ENCODE measurements at places on chromosomes 4 and X.

DNA sequence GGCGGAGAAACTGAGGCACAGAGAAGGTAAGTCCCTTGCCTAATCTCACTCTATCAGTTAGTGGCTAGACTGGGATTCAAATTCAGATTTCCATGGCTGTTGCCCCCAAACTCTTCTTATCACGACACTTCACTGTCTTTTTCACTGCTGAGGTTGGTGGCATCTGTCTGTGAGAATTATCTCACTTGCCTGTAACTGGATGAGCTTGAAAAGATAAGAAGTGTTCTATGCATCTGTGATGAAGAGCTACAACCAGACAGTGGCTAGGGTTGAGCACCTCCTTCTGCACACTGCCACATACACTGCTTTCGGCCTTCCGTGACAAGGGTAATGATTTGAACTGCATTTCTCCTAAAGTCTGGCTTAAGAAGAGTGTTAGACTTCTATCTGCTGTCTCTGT, 107.9 kb upstream of the TEX13D start:
- DNase-seq, result no peak

DNA sequence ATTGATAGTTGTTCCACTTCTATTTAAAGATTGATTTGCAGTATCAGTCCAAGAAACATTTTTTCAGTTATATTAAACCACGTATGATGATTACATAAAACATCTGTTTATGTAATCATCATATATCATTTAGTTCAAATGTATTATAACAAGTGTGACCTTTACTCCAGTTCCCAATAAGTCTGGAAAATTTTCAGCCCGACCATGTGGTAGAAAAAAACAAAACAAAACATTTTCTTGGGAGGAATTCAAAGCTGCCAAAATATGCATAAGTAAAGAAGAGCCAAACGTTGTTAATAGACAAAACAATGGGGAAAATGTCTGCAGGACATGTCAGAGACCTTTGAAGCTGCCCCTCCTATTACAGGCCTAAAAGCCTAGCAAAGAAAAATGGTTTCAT, 709.1 kb downstream of the FAT4 start:
- no peak for DNase-seq

DNA sequence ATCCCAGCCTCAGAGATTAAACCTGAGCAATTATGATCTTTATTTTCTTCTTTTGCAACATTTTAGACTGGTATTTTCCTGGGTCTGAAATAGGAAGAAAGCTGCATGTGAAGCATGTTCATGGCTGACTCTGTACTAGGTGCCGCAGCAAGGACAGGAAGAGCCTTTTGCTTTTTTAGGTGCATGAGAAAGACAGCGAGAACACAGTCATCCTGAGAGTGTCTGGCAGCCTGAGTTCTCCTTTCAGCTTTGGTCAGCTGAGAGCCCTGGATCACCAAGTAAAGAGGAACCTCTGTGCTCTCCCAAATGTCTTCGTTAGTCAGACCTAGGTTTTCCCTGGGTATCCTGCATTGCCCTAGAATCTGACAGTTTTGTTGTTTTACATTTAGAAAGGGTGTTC, 29.8 kb downstream of the FAM149A start:
- no peak for DNase-seq

GRCh38 chrX:2965965-2966364, 36.8 kb upstream of the ARSD start:
- no peak for DNase-seq

DNA sequence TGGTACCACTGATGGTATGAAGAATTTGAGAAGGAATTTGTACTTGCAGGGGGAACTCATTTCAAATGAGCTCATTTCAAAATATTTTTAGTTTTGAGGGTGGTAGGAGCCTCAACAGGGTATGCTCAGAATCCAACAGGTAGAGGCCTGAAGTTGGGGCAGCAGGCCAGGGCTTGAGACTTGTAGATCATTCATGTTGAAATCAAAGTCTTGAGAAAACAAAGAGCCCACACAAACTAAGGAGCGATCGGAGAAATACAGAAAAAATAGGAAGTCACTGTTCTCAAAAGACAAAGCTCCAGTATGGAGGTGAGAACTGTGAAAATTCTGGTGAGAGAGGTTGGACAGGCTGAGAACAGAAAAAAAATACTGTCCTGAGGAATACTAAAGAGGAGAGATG, 979 bp upstream of the SLC9A6 start:
- no peak for DNase-seq

DNA sequence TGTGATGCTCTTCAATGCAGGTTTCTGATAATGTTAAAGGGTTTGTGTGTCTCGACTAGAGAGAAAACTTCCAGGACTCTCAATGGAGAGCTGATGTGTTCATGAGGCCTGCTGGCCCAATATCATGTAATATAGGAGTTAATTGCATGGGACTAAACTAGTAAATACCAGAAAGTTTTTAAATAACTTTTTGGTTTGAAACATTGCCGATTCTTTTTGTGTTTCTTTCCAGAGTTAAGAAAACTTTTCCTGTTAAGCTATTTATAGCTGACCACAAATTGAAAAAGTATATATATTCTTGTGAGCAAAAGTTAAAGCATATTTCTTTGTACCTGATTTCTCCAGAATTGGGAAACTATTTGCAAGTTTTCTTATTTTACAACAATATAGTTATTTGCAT, 49.7 kb downstream of the FAM9B start:
- no peak for DNase-seq

- DNase-seq, result no peak
Measured at GRCh38 chr4:173367946-173368345, 2.8 kb upstream of the SAP30 start.

- peak; percentile 98 for DNase-seq
Measured at GRCh38 chr4:48830706-48831531, at the start of gene OCIAD1. OCIAD1 (plus strand) TSS chr4:48831088; CDS start chr4:48832625, 1,537 bp downstream.

- DNase-seq, result no peak
Measured at GRCh38 chr4:125357675-125358074, 42.9 kb downstream of the FAT4 start.

GRCh38 chr4:1512738-1513660, 106.8 kb upstream of the NKX1-1 start:
- DNase-seq, result peak; percentile 38

DNA sequence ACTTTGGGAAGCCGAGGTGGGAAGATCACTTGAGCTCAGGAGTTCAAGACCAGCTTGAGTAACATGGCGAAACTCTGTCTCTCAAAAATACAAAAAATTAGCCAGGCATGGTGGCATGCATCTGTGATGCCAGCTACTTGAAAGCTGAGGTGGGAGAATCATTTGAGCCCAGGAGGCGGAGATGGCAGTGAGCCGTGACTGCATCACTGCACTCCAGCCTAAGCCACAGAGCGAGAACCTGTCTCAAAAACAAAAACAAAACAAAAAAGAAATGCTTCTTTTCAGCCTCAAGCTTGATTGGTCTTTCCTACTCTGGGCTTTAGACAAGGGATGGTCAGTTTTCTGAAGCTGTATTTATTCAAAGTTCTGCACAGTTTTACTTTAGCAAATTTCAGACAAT, 15.8 kb upstream of the DHRSX start:
- no peak for DNase-seq

GRCh38 chr4:146110871-146111485, 64.5 kb upstream of the LSM6 start:
- no peak for DNase-seq

DNA sequence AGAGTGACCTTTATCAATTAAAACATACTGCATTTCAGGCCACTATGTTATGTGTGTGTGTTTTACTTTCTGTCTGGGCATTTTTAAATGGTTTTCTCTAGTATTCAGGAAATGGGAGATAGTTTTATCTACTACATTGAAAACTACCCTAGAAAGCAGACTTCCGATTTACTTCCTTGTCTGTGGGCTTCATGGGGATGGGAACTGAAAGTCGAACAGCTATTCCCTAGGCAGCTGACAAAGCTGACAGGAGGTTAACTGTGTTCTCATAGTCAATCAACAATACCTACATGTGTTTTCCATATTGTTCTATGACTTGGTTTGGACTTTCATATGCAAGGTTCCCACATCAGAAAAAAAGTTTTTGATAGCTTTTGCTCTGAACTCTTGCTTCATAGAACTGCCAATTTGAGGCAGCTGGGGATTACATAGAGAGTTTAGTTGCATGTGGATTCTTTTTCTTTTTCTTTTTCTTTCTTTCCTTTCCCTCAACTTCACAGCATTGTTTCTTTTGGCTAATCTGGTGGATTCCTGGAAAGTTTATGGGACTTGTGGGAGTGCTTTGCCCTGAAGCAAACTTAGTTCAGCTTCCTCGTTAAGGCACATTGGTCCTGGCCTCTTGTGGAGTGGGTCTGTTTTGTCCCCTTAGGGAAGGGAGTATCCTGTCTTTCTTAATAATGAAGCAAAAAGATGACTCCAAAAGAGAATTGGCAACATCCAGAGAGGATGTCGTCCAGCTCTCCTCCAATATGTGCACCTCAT, 327.1 kb upstream of the GIMD1 start:
- no peak for DNase-seq

GRCh38 chr4:118948545-118949144, 60.0 kb downstream of the SYNPO2 start:
- DNase-seq, result no peak

DNA sequence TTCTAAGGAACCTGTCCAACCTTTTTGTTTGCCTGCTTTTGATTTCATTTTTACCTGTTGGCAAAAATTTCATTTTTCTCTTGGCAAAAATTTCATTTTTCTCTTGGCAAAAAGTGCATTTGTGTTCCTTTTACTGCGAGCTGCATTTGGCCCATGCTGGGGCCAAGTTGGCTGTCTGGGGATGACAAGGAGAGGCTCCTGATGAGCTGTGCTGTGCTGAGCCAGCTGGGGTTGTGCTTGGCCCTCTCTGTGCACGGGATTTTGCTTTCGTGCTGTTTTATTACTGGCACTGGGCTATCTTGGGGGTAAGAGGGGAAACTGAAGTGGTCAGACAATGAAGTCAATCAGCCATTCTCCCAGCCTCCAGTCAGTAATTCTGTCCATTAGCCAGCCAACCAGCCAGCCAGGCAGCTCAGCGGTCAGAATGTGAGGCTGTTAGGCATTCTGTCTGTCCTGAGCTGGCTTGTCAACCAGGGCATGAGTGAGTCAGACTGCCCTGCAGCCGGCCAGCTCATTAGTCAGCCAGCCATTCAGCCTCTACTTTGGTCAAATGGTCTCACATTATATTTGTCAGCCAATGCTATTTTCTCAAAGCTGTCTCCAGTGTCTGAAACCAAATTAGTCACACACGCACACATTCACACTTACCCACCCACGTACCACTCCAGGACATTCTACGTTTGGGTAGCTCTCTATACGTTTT, 56.9 kb upstream of the PRPS1 start:
- DNase-seq, result no peak

GRCh38 chr4:29708473-29708872, 1011.7 kb upstream of the PCDH7 start:
- DNase-seq, result no peak

GRCh38 chr4:2290974-2291704, 29.2 kb upstream of the MXD4 start:
- no peak for DNase-seq

- DNase-seq, result no peak
Measured at GRCh38 chr4:147488556-147488955, 7.7 kb downstream of the EDNRA start.

GRCh38 chr4:159698336-159698735, 595.5 kb downstream of the RAPGEF2 start:
- no peak for DNase-seq

- DNase-seq, result no peak
Measured at GRCh38 chr4:26670903-26671537, 87.1 kb downstream of the TBC1D19 start.

- no peak for DNase-seq
Measured at GRCh38 chr4:121226362-121226761, 62.2 kb upstream of the TNIP3 start.

- DNase-seq, result no peak
Measured at GRCh38 chrX:24902806-24903205, 113.0 kb downstream of the ARX start.

DNA sequence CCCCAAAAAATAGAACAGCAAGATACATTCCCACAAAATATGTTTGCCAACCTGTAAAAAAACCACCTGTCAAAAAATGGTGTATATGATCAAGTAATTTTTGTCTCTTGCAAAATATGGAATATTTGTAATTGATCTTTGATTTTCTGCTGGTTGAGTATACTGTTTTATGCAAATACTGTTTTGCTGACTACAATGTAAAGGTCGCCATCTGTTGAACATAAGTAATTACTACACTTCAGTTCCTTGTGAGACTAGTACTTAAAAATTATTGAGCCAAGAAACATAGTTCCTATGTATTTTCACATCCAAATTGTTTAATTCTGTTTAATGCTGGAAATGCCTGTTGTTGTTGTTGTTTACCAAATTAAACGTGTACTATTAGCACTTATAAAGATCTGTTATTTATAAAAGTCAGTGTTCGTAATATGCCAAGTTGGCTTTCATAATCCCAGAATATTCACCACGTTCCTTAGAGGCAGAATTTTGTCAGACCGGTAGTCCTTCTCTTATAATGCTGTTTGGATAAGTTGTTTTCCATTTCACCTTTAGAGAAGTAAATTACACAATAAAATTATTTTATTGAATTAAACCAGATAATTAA, 144.2 kb downstream of the PDLIM5 start:
- DNase-seq, result peak; percentile 8

DNA sequence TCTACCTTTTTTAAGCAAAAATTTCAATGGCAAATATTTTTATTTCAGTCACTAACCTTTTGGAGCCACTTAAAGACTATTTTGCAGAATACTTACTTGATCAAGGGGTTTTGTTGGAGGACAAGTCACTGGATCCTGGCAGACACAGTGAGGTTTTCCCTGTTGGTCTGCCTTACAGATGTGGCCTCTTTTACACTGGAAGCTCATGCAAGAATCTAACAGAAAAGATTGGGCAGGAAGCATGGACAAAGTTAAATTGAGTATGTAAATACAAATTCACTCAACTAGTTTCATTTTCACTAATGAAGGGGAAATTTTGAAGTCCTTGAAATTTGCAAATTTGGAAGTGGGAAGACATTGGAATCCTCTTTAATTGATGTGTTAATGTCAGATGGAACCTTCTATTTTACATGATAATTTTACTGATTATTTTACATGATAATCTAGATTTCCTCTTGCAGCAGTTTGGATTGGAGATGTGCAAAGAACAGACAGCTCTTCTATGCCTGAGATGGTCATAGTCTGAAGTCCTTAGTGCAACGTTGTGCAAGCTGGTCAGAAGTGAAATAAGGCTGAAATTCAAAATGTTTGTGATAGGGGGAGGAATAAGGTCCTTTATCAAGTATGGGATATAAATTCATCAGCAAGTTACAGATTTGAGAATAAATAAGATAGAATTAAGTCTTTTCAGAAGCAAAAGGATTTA, 38.4 kb downstream of the SPARCL1 start:
- no peak for DNase-seq

- DNase-seq, result no peak
Measured at GRCh38 chrX:47518144-47518543, 35.1 kb upstream of the ZNF41 start.

DNA sequence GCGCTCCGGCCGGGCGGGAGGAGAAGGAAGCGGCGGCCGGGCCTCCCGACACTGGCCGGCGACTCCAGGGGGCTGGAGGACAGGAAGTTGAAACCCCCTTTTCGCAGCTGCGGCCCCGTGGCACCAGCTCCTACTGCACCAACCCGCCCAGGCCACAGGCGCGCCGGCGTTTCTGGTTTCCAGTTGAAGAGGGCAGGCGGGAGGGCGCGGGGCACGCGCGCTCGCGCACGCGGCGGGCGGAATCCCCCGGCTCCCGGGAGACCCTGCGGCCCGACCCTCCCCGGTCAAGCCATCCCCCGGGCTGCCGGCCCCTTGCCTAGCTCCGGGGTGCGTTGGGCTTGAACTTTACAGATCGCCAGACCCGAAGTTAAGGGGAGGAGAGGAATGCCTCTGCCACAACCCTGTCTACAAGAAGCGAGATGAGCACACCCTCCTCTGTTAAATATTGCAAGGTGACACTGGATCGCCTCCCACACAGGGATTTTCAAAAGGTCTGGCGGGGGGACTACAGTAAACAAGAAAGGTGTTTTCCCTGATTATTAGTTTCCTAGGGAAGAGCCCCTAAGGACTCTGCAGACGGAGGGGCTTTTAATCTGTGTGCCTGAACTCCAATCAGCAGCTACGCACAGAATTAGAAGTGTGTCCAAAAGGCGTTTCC, 1.4 kb downstream of the ELOVL6 start:
- peak; percentile 40 for DNase-seq
